ENCODE measurements at places on chromosomes 12 and 14.
A peak's percentile ranks its signal among the peaks of the same experiment; 100 is the strongest.

- no peak for DNase-seq
Measured at GRCh38 chr12:50611021-50611744, 106.4 kb downstream of the DIP2B start.

DNA sequence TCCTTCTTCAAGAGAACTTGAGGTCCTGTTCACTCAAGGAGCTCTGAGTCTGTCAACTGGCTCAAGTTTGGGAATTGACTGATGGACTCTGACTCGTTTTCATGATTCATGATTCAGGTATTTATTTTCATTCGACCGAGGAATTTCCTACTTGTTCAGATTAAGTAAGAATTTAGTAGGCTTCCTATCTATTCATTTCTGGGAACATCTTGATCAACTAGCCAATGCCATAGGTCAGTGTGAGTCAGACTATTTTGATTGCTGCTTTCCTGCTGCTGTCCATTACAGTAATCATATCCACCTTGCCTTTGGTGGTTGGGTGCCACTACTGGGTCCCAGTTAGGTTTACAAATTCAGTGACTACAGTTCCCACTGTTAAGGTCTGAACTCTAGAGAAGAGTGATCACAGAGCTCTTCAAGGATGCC, 6.1 kb downstream of the FAM186A start:
- no peak for DNase-seq

GRCh38 chr12:6852651-6853354, 853 bp downstream of the USP5 start:
- DNase-seq: peak; percentile 37

GRCh38 chr12:108607981-108608600, 10.2 kb upstream of the TMEM119 start:
- no peak for DNase-seq

- DNase-seq: no peak
Measured at GRCh38 chr12:2346416-2346815, 293.6 kb downstream of the CACNA1C start.

DNA sequence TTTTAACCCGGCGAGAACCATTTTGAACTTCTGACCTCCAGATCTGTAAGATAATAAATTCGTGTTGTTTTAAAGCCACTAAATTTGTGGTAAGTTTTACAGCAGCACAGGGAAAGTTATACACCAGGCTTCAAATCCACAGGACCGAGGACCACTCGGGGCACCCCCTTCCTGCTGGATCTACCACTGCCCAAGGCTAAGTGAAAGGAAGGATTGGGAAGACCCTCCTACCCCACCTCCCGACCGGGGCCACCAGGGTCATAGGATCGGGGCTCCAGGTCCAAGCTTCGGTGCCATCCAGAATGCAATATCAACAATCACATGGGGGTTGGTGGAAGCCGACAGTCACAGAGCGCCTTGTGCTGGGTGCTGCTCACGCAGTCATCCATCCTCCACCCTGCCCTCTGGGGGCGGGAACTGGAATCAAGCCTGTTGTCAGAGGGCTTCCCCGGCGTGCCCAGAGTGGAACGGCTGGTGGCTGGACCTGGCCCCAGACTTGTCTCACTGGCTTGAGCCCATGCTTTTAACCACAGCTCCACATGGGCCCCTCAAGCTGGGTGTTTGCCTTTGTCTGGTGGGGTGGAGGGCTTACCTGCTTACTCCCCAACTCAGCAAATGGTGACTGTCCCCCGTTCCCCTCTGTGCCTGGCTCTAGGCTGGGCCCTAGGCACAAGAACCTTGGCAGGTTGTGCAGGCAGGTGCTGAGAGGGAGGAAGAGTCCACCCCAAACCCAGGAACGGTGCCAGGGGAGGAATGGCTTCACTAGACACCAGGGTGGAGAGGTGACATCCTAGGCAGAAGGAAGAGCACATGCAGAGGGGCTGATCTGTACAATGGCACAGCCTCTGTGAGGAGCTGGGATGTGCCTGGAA, 180.3 kb upstream of the RTL1 start:
- no peak for DNase-seq

GRCh38 chr14:104494483-104494882, 85.1 kb upstream of the C14orf180 start:
- no peak for DNase-seq

DNA sequence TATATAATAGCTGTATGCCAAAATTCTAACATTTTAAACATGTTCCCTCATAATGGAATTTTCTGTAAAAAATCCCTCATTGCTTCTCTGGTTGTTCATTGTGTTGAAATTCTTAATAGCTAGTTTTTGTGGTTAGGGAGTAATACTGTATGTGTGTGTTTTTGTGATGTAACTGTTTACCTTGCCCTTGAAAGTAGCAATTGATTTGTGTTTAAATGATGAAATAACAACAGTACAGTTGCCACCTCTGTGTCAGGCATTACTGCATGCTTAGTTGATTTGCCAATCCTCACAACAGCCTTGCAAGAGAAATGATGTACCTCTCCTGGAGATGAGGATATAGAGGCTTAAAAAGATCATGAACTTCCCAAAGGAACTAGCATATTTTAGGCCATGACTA, 94.9 kb downstream of the DAAM1 start:
- no peak for DNase-seq

- DNase-seq: no peak
Measured at GRCh38 chr12:29580971-29581370, 83.5 kb upstream of the OVCH1 start.

GRCh38 chr14:42460673-42461072, 854.0 kb downstream of the LRFN5 start:
- no peak for DNase-seq

DNA sequence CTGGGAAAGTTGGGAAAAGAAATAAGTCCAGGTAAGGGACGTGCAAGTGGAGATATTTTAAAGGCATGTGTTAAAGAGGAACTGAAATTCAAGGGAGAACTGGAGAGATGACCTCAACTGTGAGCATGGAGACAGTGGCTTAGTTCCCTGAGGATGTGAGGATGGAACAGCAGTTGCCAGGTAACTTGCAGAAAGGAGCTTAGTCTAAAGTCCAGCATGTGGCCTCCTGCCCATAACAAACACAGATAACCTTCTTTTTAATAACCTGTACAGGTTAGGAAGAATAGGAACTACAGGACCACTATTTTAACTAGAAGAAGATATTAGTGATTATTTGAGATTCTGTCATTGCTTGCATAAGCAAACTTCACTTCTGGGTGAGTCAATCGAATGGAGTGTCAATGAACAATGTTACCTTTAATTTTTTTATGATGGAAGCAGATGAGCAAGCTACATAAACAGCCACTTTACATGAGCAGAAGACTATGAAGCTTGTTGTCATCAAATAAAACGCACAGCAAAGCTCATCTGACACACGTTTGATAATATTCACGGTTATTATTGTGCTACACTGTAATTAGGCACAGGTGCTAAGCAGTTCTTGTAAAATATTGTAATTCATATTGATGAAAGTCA, 291.7 kb upstream of the DDHD1 start:
- DNase-seq: no peak

GRCh38 chr12:53051058-53051880, 1.4 kb downstream of the TNS2 start:
- peak; percentile 95 for DNase-seq

GRCh38 chr12:1131811-1132224, 140.8 kb downstream of the ERC1 start:
- peak; percentile 47 for DNase-seq

DNA sequence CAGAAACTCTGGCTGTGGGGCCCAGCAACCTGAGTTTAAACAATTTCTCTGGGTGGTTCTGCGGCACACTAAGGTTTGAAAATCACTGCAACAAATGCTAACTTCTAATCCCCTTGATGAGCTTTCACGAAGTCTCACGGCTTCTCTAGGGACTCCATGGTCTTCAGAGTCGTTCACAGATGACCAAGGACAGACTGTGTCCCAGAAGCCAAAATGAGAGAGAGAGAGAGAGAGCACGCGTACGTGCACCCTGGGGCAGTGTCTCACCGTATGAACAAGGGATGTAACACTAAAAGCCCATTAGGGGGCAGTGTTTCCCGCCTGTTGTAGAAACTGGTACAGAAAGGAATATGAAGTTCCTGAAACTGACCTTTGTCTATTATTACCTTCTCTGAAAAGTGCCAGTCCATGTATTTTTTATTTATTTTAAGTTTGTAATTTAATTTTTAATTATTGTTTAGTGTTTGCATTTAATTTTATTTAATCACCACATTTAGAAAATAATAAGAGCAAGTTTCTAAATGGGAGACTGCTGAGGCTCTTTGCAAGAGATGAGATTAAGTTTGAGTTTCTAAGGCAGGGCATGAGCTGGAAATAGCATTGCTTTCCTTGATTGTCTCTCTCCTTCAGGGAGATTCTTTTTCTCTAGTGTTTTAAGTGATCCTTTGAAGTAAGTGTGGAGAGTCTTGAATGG, 3.4 kb downstream of the APOLD1 start:
- peak; percentile 71 for DNase-seq

GRCh38 chr14:63209160-63209559, 4.9 kb downstream of the RHOJ start:
- DNase-seq: no peak

GRCh38 chr12:58657190-58657589, 263.1 kb downstream of the LRIG3 start:
- no peak for DNase-seq

- no peak for DNase-seq
Measured at GRCh38 chr12:24719293-24719721, 229.6 kb downstream of the BCAT1 start.

DNA sequence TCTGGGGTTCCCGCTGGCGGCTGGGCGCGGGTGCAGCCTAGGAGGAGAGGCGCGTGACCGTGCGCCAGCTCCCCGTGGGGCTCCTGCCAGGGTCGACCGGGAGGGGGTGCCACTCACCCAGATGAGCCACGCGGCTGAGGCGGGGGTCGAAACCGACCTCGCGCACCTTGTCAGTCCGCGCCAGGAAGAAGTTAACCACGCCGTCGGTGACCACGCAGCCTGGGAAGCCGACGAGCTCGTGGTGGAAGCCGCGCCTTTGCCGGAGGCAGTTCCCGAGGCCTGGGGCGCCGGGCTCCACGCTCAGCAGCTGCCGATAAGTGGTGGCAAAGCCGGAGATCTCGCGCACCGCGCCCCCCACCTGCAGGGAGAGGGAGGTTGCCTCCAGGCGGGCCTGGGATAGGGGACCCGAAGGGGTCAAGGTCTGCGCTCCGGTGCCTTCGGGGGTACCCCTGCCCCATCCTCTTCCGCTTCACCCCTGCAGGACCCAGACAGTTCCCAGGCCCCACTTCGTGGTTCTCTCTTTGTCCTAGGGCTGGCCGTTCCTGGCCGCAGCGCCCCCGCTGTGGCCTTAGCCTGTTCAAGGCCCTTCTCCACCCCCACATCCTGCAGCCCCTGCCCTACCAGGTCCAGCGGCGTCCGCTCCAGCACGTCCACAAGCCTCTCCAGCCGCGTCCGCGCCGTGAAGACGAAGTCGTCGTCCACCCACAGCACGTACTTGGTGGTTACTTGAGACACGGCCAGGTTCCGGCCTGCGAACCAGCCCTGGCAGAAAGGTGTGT, 5.3 kb downstream of the B4GALNT1 start:
- no peak for DNase-seq
